OCI-LY7 (cell line): ENCODE measurements at places on chromosomes 16 and 17. TPM values are rescaled to one million over a fixed set of nuclear protein-coding genes. Genes with fewer than 3 reads are reported as not detected.

DNA sequence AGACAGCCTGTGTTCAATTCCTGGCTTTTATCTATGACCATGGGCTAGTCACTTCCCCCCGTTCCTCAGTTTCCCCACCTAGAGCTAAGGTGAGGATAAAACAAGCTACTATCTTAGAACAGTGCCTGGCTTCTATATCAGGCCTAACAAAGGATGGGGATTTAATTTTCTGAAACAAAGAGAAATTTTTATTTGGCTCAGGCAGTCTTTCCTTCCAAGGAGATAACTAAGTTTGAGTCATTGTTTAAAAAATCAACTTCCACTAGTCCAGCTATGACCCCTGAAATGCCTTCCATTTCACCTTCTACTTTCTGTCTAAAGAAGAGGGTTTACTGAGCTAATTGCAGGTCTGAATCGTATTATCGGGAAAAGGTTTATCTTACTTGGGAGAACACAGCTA is 99.0 kb downstream of the CMIP start:
- no peak for DNase-seq

DNA sequence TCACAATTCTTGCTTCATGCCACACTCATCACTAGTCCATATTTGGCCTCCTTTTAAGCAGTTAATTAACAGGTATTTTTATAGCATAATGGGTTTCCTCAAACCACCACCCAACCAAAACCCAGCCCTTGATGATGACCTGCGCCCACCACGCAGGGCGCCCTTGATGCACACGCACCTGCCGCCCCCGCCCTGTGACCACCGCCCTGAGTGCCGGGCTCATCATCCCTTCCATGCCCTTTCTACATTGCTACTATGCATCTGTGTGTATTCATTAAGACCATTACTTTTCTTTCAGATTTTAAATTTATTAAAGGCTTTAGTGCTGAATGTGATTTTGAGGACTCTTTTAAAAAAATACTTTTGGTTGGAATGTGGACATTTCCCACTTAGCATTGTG is 204.8 kb upstream of the CHMP6 start:
- no peak for DNase-seq

GRCh38 chr17:77526728-77527350 is 386.1 kb downstream of the SEC14L1 start:
- no peak for DNase-seq

- no peak for DNase-seq
Measured at GRCh38 chr16:3774156-3774767, 56.9 kb upstream of the TRAP1 start.

DNA sequence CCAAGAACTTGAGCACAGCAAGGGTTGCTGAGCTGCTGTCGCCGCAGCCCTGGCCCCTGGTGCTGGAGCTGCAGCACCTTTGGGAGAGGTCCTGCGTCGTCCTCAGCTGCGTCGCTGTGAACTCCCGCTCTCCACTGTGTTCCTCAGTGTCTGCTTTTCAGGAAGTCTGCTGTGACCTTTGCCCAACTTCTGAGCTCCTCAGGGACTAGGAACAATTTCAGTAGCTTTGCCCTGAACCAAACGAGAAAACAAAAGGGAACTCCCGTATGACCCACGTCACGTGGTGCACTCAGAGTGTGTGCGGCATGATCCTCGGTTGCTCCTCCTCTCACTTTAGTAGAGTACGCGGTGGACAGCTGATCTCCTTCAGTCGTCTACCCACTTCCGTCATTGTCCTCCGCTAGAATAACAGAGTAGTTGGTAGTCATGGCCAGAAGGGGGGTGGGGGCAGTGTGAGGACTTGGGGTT is 44.2 kb downstream of the WDR45B start:
- DNase-seq = no peak

DNA sequence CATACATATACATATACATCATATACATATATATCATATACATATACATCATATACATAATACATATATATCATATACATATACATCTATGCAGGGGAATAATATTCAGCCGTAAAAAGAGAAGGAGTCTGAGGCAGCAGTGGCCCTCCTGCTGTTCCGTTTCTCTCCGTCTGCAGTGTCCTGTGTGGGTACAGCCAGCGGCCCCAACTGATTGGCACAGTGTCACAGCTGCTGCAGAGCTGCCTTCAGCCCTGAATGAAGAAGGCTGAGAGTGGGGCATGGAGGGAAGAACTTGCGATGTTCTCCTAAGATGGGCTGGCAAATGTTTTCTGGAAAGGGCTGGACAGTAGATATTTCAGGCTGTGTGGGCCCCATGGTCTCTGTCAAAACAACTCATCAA is 146.9 kb downstream of the SNX29 start:
- no peak for DNase-seq

DNA sequence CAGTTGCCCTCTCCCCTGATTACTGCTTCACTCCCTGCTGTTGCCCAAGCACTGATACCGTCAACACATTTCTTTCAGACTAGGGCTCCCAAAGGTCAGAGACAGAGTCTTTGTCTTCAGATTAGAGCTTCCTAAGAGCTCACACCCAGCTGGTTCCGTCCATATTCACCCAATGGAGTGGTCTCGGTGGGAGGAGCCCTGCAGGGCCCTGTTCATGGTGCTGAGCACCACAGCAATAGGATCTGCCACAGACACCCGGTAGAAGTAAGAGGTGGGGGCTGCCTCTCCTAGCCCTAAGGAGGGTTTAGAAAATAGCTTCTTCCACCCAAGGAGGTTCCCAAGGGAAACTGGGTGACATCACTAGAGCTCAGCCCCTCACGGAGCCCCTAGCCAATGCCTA is 128.3 kb downstream of the CCDC144A start:
- DNase-seq = no peak

- DNase-seq = no peak
Measured at GRCh38 chr17:1037238-1037879, 40.4 kb downstream of the TIMM22 start.

TLCD1 gene
- total RNA-seq = 2.5 and 3.4 TPM in 2 replicates

WNK4 gene
- total RNA-seq = 8.3 and 10.9 TPM in 2 replicates

TLCD3A gene
- 8.1 and 11.7 TPM in 2 replicates for total RNA-seq

AARSD1 gene
- 31.0 and 31.7 TPM in 2 replicates for total RNA-seq

KRTAP4-3 gene
- not detected in 2 replicates for total RNA-seq

ASGR1 gene
- total RNA-seq = 0.85 and 1.2 TPM in 2 replicates
